ENCODE measurements at places on chromosomes 12 and 14. TPM values are rescaled to one million over a fixed set of nuclear protein-coding genes. Genes with fewer than 3 reads are reported as not detected.

The KRT71 gene
- not detected for total RNA-seq

The LRRC10 gene
- total RNA-seq = not detected

The SCNN1A gene
- not detected for total RNA-seq

The ENTPD5 gene
- 9.4 TPM for total RNA-seq

The SERPINA9 gene
- total RNA-seq = not detected

The ADSS1 gene
- total RNA-seq = 0.94 TPM

The RFX4 gene
- 9.4 TPM for total RNA-seq

The NOVA1 gene
- 107 TPM for total RNA-seq

The CACNA1C gene
- total RNA-seq = 54.8 TPM

The CORO1C gene
- total RNA-seq = 221 TPM

The TAS2R9 gene
- total RNA-seq = 2.8 TPM

The PLXNC1 gene
- 65.4 TPM for total RNA-seq

The OXA1L gene
- 46.0 TPM for total RNA-seq

The GALC gene
- 36.9 TPM for total RNA-seq

The CYP46A1 gene
- total RNA-seq = 5.3 TPM

The AGAP2 gene
- total RNA-seq = 40.7 TPM

The DCN gene
- total RNA-seq = 20.3 TPM

The ACSM4 gene
- not detected for total RNA-seq

The PTPRO gene
- total RNA-seq = 283 TPM

The ART4 gene
- total RNA-seq = not detected

The RASSF3 gene
- 3.8 TPM for total RNA-seq

The JPH4 gene
- total RNA-seq = 50.1 TPM

The SPIC gene
- total RNA-seq = not detected

The RDH16 gene
- 3.1 TPM for total RNA-seq

The NPAS3 gene
- total RNA-seq = 42.9 TPM

The GPR68 gene
- 4.4 TPM for total RNA-seq

The DNAI7 gene
- 2.5 TPM for total RNA-seq

The CPM gene
- total RNA-seq = 0.94 TPM

The PPFIA2 gene
- total RNA-seq = 338 TPM

The CDC42BPB gene
- total RNA-seq = 142 TPM

The KRT80 gene
- total RNA-seq = not detected

The SLC38A4 gene
- 0.63 TPM for total RNA-seq

The TAS2R50 gene
- total RNA-seq = 26.3 TPM

The SMCO2 gene
- total RNA-seq = 2.2 TPM

All from parietal lobe (tissue), 2 donors.